A549 (cell line): ENCODE measurements at places on chromosomes 4 and X. TPM values are rescaled to one million over a fixed set of nuclear protein-coding genes. Genes with fewer than 3 reads are reported as not detected.
A peak's percentile ranks its signal among the peaks of the same experiment; 100 is the strongest.

GRCh38 chr4:179447308-179447707 lies 2005.1 kb upstream of the AGA start:
- no peak for DNase-seq

GRCh38 chrX:72392042-72392441 lies 86.3 kb upstream of the CITED1 start:
- DNase-seq, result no peak

The SPANXN4 gene
- polyA plus RNA-seq, result not detected in 3 replicates

- DNase-seq, result peak; percentile 76
Measured at GRCh38 chrX:52574416-52575275, 57.8 kb upstream of the XAGE1B start.
